ENCODE measurements at places on chromosomes 7 and 10. TPM values are rescaled to one million over a fixed set of nuclear protein-coding genes. Genes with fewer than 3 reads are reported as not detected.
A peak's percentile ranks its signal among the peaks of the same experiment; 100 is the strongest.

DNA sequence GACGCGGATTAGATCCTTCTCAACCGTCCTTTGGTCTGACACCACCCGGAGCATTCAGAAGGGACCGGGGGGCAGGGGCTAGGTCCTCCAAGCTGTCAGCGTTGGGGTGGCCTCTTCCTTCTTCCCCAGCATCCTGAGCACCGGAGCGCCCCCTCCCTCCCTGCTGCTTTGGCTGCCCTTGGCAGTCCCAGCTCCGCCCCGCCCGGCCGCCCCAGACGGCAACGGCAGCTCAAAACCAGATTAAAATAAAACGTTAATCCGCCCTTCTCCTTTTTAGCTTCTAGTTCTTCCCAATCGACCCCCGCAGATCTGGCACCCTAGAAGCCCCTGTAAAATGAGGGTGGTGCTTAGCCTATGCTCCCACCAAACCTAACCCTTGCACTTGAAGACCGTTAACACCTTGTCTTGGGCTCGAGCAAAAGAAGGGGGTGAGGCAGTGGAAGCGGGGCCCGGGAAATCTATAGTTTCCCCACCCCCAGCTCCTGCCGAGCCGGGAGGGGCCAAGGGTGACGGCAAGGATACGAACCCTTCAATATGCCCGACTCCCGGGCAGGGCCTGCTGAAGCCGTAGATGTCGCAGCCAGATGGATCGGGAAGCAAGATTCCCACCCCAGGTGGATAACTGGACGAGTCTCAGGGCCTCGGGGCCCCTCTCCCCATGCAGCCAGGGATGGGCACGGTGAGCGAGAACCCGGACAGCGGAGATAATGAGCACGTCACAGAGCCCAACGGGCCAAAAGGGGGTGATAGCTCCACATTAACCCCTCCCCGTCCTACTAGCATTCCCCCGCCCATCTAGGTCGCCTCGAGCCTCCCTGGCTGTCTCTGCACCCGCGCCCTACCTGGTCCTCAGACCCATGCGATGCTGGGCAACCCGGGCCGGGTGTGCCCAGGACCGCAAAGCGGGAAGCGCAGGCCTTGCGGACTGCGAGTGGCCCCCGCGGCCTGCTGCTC, 169.7 kb downstream of the NRF1 start:
- no peak for DNase-seq

Gene FAM221A
- polyA plus RNA-seq = 17.2 TPM

Gene PAPOLB
- 0.13 TPM for polyA plus RNA-seq

Gene ADIRF
- polyA plus RNA-seq = 12.0 TPM

DNA sequence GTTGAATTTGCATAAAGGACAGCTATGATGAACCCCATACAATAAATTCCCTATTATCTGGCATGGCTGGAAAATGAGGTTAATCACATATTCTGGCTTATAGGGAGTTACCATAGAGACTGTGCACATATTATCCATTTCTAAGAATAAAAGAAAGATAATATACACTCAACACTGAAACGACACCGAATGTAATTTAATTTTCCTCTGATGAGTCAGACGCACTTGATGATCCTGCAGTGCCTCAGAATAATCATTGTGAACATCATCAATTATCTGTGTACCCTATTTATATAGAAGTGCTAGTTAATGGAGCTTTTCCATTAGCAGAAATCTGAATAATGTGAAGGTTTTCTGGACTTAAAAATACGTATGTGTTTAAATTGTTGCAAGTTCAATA, 60.2 kb downstream of the SGCE start:
- DNase-seq = no peak

Gene KLF14
- 0.19 TPM for polyA plus RNA-seq

Gene ZNF467
- 38.1 TPM for polyA plus RNA-seq

DNA sequence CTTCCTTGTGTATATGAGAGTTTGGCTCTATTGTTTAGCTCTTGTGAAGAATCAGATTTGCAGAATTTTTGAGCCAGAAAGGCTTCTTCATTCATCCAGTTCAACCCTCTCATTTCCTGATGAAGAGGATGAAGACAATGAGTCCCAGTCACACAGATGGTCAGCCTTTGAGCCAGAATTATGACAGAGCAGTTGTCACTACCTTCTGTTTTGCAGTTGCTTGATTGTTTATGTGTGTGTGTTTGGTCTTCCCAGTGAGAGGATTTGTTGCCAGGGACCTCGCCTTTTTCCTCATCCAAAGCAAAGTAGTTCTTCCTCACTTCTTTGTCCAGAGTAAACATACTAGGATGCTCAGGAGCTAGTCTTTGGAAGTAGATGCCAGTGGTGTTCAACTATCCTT, 15.6 kb downstream of the MDFIC start:
- DNase-seq = no peak

GRCh38 chr10:130261766-130262165, 125.6 kb downstream of the GLRX3 start:
- no peak for DNase-seq

Gene GOLGA7B
- polyA plus RNA-seq = 0.55 TPM

Gene ASAH2
- polyA plus RNA-seq = 4.4 TPM

- no peak for DNase-seq
Observed at GRCh38 chr10:124011464-124011863, 81.9 kb downstream of the CHST15 start.

DNA sequence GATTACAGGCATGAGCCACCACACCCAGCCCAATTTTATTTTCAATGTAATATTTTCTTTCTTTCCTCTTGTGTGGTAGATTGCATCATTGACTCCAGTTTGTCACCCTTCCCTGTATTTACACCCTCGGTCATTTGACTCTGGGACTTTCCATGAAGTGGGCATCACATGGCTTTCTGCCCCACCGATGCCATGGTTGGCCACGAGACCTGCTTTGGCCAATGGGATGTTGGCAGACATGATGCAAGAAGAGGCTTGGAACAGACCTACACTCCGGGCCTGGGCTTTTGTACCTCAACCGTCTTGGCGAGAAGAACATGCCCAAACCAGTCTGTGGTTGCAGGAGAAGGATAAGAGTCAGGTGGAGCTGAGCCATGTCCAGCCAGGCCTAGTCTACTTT, 38.8 kb upstream of the CACUL1 start:
- no peak for DNase-seq

Gene ADCK2
- 19.5 TPM for polyA plus RNA-seq

- no peak for DNase-seq
Observed at GRCh38 chr7:26073041-26073440, 79.0 kb upstream of the NFE2L3 start.

DNA sequence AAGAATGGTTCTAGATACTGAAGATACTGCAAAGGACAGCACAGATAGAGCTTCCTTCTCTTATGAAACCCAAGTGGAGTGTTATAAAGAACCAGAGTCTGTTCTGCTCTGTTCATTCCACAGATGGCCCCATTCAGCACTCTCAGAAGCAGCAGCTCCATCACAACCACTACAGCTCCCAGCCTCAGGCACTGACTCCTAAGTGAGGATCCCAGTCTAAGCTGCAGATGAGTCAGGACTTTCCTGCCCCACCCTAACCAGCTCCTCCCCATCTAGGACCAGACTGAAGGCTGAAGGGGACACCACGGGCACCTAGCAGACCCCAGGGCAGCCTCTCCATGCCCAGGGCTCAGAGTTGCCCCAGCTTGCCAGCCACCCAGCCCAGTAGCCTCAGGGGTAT, 379.8 kb downstream of the GRID1 start:
- no peak for DNase-seq

DNA sequence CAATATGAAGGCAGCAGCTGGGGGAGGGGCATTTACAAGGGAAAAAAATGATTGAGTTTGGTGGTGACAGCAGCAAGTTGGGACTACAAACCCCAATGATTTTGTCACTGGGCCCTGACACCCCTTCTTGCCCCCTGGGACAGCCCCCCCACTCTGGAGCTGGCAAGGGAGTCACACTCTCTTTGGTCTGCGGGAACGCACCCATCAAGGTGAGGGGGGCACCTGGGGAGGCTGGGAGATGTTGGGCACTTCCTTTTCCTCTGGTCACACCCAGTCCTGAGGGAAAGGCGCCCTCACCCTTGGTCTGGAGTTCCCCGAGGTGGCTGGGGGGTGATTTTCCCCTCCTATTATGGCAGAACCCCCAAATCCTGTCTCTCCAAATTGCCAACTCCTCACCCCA, 24.4 kb downstream of the EPHB4 start:
- no peak for DNase-seq

Gene MLLT10
- polyA plus RNA-seq = 52.5 TPM

GRCh38 chr10:97795886-97796285, 24.1 kb upstream of the SFRP5 start:
- no peak for DNase-seq

GRCh38 chr10:47364911-47365310, 16.7 kb downstream of the RBP3 start:
- no peak for DNase-seq

- no peak for DNase-seq
Observed at GRCh38 chr10:64379898-64380297, 858.7 kb downstream of the REEP3 start.

DNA sequence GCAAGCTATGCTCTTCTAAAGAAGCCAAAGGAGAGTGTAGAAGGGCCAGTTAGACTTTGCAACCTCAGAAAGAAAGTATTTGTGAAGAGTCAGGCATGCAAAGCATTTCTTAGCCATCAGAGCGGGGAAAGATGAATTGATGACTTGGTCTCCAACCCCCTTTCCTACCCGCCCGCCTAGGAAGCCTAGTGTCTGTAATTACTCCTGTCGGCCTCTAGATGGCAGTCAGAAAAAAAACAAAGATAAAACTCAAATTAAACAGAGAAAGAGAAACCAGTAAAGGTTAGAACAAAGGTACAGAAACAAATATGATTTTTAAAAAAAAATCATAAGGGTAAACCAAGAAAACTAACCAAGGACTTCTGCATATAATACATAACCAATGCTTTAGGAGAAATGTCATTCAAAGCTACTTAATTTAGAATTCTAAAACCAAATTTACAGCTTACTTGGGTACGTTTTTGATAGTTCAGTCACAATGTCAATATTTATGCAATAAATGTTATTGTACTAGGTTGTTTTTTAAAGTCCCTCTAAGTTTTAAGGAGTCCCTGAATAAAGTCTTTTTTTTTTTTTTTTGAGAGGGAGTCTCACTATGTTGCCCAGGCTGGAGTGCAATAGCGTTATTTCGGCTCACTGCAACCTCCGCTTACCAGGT, 97.6 kb downstream of the LYZL1 start:
- no peak for DNase-seq

Gene ZNF679
- polyA plus RNA-seq = not detected

Gene FEZF1
- polyA plus RNA-seq = not detected

Gene SRI
- polyA plus RNA-seq = 163 TPM

DNA sequence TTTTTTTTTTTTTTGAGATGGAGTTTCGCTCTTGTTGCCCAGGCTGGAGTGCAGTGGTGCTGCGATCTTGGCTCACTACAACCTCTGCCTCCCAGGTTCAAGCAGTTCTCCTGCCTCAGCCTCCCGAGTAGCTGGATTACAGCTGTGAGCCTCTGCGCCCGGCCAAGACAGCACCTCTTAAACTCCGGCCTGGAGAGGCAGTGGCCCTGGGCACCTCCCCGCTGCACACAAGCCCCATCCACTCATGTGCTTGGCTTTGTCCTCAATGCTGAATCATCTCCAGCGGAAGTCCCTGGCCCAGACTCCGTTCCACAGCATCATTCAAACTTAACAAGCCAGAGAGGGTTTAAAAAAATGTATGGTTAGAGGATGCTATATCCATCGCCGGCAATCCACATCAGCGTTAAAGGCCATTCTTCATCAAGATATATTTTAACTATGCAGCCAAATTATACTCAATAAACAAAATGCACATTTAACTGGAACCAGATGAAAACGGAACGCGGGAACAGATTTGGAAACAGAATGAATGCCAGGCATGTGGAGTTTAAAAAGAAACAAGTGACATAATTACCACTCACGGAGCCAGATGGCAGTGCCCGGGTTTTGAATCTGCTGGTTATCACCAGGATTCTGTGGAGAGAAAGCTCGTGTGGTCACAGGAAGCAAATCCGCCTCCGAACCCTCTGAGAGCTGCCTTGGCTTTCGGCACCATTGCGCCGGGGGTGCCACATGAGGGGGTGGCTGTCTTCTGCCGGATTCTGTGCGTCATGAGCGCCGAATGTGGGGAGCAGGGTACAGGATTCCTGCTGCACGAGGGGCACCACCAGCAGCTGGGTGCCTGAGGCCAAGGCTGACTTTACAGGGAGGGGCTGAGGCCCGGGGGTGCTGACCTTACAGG, 45.6 kb upstream of the CFAP46 start:
- peak; percentile 36 for DNase-seq

DNA sequence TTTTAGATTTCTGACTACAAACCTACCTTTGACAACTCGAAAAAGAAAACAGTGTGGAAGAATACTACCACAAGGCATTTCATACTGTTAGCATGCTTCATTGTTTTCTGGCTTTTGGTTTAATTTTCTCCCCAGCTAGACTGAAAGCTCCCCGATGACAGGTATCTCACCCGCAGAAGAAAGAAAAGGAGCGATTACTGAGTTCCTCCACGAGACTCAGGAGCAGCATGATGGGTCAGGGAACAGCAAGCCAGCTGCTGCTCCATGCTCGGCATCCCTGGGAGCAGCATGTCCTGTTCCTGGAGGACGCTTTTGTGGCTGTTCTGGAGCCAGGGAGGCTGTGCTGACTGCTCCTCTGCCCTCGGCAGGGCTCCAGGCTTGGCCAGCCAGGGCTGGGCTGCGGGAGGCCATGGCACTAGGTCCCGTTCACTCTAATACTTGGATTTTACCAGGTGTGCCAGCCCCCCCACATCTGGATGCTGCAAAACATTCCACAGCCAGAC, 133.4 kb downstream of the PRKAG2 start:
- no peak for DNase-seq

Gene UFSP1
- 1.5 TPM for polyA plus RNA-seq

DNA sequence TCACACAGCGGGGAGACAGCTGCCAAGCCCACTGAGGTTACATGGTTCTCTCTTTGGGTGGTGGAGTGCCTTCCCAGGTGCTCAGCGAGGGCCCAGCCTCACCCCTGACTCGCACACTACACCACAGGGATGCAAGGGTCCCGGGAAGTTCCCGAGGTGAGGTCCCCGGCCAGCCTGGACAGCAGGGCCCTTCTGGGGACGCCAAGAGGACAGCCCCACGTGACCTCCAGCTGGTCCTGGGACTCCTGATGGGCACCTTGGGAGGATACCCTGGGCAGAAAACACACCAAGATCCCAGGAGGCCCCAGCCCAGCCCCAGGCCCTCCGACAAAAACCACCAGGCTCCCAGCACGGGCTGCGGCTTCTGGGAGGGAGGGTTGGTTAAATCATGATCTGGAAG, 8.3 kb downstream of the MICALL2 start:
- DNase-seq = no peak

DNA sequence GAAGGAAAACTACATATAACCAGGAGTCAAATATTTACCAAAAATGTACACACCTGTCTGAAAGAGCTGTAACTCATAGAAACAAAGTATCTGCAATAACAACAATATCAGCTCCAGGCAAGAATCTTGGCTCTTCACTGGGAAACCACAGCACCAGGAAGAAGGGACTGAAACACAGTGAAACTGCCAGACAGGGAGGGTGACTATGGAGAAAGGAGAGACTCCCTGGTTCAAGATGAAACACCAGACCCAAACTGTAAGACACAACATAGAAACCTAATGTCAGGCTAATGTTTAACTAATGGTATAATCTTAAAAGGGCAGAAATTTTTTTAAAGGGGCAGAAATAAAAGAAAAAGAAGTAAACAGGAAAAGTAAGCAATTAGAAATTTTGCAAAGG, 11.5 kb upstream of the TAS2R39 start:
- DNase-seq = no peak

DNA sequence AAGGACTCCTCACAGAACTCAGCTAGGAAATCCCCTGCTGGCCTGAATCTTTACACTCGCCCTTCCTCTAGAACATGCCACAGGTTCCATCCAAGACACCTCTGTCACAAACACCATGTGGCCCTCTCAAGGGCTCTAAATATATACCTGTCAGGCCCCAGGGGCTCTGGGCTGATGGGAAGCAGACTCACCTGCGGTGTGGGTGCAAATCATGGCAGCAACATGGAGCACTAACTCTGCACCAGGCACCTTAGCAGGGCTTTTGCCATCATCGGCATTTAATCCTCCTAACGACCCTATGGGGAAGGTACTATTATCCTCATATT, 17.3 kb downstream of the SH3PXD2A start:
- no peak for DNase-seq
